ENCODE measurements at places on chromosomes 16 and 17. TPM values are rescaled to one million over a fixed set of nuclear protein-coding genes. Genes with fewer than 3 reads are reported as not detected.

DNA sequence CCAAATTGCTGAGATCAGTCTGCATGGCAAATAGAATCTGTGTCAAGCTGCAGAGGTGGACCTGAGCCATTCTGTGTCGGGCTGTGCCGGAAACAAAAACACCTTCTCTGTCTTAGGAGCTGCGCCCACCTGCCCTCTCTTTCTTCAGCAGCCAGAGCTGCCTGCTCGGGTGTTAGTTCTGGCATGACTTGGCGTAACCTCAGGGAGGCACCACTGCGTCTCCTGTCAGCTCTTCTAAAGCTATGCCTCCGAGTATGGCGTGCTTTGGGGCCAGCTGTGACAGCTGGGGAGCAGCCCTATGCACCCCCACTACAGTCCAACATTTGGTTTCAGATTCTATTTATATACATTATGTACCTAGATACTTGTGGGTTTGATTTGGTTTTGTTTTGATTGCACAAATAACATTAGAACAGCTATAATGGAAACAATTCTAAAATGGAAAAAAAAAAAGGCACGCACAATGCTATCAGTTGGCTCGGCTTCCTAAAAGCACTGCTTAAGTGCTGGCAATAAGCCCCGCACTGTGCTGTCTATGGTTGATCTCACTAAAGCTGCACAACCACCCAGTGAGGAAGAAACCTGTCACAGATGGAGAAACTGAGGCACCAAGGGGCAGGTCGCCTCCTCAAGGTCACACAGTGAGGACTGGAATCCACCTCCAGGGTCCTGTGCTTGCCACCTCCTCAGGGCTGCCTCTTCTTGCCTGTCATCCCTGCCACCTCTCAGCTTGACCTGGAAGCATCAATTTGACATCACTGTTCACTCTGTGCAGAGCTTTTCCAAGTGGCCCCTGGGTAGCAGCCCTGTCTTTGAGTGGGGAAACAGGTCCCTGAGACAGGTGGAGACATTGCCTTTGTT lies 18.7 kb upstream of the ADGRG1 start:
- H3K27ac ChIP-seq, result peak overlapping the region; percentile 80
- no peak overlapping the region for H3K4me3 ChIP-seq
- peaks cover 60% of the 10 kb centered on the region for H3K4me1 ChIP-seq
- H3K36me3 ChIP-seq, result no peaks in the 10 kb centered on the region
- no peaks in the 10 kb centered on the region for H3K27me3 ChIP-seq
- DNase-seq, result peak; percentile 57

DNA sequence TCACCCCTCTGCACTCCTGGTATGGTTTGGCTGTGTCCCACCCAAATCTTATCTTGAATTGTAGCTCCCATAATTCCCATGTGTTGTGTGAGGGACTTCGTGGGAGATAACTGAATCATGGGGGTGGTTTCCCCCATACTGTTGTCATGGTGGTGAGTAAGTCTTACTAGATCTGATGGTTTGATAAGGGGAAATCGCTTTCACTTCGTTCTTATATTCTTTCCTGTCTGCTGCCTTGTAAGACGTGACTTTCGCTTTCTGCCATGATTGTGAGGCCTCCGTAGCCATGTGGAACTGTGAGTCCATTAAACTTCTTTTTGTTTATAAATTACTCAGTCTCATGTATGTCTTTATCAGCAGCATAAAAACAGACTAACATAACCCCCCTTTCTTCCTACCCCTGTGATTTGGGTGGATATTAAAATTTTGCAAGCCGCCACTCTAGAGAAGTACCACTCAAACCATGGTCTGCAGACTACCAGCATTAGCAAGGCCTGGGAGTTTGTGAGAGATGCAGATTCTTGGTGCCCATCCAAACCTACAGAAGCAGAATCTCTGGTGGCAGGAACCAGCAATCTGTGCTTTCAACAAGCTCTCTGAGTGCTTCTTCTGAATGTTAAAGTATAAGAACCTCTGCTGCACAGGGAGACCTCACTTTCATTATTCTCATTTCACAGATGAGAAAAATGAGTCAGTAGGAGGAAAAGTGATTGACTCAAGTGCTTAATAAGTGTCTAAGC lies 999.5 kb upstream of the EEF2KMT start:
- no peaks in the 10 kb centered on the region for H3K27me3 ChIP-seq
- no peak overlapping the region for H3K4me3 ChIP-seq
- DNase-seq, result no peak
- H3K4me1 ChIP-seq, result no peaks in the 10 kb centered on the region
- H3K36me3 ChIP-seq, result no peaks in the 10 kb centered on the region

DNA sequence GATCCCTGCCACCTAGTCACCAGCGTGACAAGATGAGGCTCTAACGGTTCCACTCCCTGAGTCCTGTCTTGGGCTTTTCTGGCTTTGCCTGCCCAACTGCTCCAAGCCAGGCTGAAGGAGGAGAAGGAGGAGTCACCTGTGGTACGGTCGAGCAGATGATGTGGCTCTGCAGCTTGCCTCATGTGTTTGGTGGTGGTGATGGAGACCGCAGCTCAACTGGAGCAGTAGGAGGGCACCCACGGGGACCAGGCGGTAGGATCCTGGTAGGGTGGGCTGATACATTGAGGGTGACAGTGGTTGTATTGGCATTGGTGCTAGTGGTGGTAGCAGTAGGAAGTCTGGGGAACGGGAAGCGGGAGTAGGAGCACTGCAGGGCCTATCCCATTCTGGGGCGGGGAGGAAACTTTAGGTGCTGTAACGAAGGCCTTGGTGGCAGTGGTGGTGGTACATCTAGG lies 202.8 kb upstream of the WSB1 start:
- H3K27ac ChIP-seq, result no peak overlapping the region
- DNase-seq, result no peak
- H3K36me3 ChIP-seq, result no peaks in the 10 kb centered on the region
- H3K27me3 ChIP-seq, result no peaks in the 10 kb centered on the region
- no peaks in the 10 kb centered on the region for H3K4me1 ChIP-seq

GRCh38 chr17:67994817-67995569 lies 1.3 kb downstream of the C17orf58 start:
- DNase-seq, result peak; percentile 14
- no peaks in the 10 kb centered on the region for H3K36me3 ChIP-seq
- peak overlapping the region; percentile 35 for H3K4me3 ChIP-seq

GRCh38 chr16:77690416-77690815 lies 31.9 kb upstream of the NUDT7 start:
- no peak overlapping the region for H3K4me3 ChIP-seq
- DNase-seq, result no peak
- no peaks in the 10 kb centered on the region for H3K36me3 ChIP-seq
- H3K27ac ChIP-seq, result no peak overlapping the region
- no peaks in the 10 kb centered on the region for H3K4me1 ChIP-seq
- H3K27me3 ChIP-seq, result no peaks in the 10 kb centered on the region

GRCh38 chr17:1173432-1174262 lies 6.1 kb downstream of the ABR start:
- no peaks in the 10 kb centered on the region for H3K36me3 ChIP-seq
- DNase-seq, result no peak
- H3K4me1 ChIP-seq, result peaks cover 13% of the 10 kb centered on the region
- H3K27ac ChIP-seq, result no peak overlapping the region
- no peak overlapping the region for H3K4me3 ChIP-seq
- H3K27me3 ChIP-seq, result no peaks in the 10 kb centered on the region

GRCh38 chr16:56728980-56729734 lies 772 bp upstream of the NUP93 start:
- no peaks in the 10 kb centered on the region for H3K27me3 ChIP-seq
- peak overlapping the region; percentile 90 for H3K4me3 ChIP-seq
- no peaks in the 10 kb centered on the region for H3K36me3 ChIP-seq
- DNase-seq, result no peak

- H3K27ac ChIP-seq, result peak overlapping the region; percentile 71
- H3K36me3 ChIP-seq, result no peaks in the 10 kb centered on the region
Observed at GRCh38 chr16:30949650-30950515, 1.0 kb downstream of the ORAI3 start.

DNA sequence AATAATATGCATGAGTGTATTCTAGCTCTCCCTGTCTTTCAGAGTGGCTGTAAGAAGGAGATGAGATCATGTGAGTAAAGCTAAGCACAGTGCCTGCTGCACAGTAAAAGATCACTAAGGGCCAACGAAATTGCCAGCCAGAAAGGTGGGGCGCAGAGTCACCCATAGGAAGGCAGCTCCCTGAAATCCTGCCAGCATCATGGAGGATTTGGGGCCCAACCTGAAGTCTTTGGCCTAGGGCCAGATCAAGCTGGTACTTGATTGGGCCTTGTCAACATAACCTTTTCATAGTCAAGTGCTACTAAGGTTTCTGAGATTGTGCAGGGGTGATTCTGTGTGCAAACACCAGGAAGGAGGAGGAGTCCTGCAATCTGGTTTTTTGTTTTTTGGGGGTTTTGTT lies 16.5 kb downstream of the SCNN1B start:
- H3K4me3 ChIP-seq, result no peak overlapping the region
- no peaks in the 10 kb centered on the region for H3K36me3 ChIP-seq
- H3K27me3 ChIP-seq, result no peaks in the 10 kb centered on the region

- DNase-seq, result no peak
- no peaks in the 10 kb centered on the region for H3K4me1 ChIP-seq
- no peaks in the 10 kb centered on the region for H3K27me3 ChIP-seq
- no peaks in the 10 kb centered on the region for H3K36me3 ChIP-seq
- H3K27ac ChIP-seq, result no peak overlapping the region
- no peak overlapping the region for H3K4me3 ChIP-seq
Observed at GRCh38 chr16:12559714-12560113, 244.0 kb downstream of the CPPED1 start.

DNA sequence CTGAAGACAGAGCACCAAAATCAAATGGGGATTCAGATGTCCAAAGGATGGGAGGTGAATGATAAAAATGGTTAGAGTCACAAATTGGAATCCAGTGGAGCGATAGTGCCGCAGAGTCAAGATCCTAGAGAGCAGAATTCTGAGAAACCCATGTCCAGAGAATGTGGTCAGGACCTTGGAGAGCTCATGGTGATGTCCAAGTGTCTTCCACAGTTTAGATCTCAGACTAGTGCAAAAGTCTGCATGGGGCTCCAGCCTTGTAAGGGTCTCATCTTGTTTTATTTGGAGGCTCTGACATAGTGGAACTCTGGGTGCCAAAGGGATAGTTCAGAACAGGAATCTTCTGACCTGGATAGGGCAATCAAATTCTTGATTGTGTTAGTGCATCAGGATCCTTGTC lies 245.9 kb upstream of the HSBP1 start:
- no peaks in the 10 kb centered on the region for H3K4me1 ChIP-seq
- no peak overlapping the region for H3K4me3 ChIP-seq
- no peaks in the 10 kb centered on the region for H3K27me3 ChIP-seq
- no peak overlapping the region for H3K27ac ChIP-seq

DNA sequence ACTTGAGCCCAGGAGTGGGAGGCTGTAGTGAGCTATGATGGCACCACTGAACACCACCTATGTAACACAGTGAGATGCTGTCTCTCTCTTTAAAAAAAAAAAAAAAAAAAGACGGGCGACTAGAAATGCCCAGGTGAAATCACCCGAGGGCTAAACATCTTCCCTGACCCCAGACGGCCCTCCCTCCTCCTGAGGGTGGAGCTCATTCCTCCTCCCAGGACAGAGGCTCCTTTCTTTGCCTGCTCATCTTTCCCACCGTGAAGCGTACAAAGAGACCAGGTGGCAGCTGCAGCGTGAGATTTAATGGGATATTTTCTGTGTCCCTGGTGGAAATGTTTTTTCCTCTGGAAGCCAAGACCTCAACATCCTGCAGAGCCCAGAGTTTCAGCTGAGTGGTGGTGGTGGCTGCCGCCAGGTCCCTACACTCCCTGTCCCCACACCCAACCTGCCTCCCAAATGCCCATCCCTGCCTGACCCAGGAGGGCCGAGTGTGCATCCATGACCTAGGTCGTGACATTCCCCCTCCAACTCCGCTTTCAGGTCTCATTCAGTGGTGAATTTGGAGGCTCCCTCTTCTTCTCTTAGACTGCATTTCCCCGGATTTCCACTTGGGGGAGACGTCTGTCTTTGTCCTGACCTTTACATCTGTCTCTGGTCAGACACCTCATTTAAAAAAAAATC lies 14.4 kb upstream of the GPRC5B start:
- DNase-seq, result no peak
- H3K36me3 ChIP-seq, result no peaks in the 10 kb centered on the region
- no peaks in the 10 kb centered on the region for H3K27me3 ChIP-seq
- no peak overlapping the region for H3K4me3 ChIP-seq
- no peaks in the 10 kb centered on the region for H3K4me1 ChIP-seq

- H3K27me3 ChIP-seq, result no peaks in the 10 kb centered on the region
- no peak for DNase-seq
- no peaks in the 10 kb centered on the region for H3K36me3 ChIP-seq
- no peak overlapping the region for H3K27ac ChIP-seq
Observed at GRCh38 chr16:66512272-66513110, 37.4 kb downstream of the TK2 start.

DNA sequence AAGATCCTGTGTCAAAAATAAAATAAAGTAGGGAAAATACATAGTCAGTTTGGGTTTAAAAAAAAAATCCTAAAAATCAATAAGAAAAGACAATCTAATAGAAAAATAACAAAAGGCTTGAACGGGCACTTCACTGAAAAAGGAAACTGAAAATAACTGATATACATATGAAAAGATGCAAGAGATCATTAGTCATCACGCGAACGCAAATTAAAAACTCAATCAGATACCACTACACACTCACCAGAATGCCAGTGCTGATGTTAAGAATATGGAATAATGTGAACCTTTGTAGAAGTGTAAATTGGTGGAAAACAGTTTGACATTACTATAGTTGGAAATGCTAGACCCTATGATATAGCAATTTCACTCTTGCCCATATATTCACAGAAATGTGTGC lies 14.6 kb downstream of the GNGT2 start:
- no peak overlapping the region for H3K27ac ChIP-seq
- no peak overlapping the region for H3K4me3 ChIP-seq
- H3K36me3 ChIP-seq, result no peaks in the 10 kb centered on the region
- H3K27me3 ChIP-seq, result no peaks in the 10 kb centered on the region
- DNase-seq, result no peak

GRCh38 chr17:30524847-30525246 lies 47.6 kb downstream of the GOSR1 start:
- no peak overlapping the region for H3K4me3 ChIP-seq
- no peaks in the 10 kb centered on the region for H3K4me1 ChIP-seq
- H3K27me3 ChIP-seq, result no peaks in the 10 kb centered on the region

DNA sequence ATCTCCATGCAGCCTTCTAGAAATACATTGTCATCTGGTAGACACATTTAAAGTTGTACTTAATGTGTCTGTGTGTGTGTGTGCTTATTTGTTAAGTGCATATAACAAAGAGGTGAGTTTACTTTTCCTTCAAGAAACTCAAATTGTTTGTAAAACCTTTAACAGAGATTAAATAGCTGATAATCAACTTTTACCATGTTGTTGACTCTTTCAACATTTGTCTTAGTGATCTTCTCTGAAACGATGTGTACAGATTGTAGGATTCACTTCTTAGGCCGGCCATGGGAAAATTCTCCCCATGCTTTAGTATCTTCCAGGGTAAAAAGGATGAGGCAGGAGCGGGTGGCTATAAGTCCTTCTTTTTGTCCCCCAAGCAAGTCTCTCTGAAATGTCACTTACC lies 292.9 kb upstream of the MAF start:
- no peak for DNase-seq
- H3K27me3 ChIP-seq, result no peaks in the 10 kb centered on the region
- no peak overlapping the region for H3K4me3 ChIP-seq

GRCh38 chr16:55543472-55543871 lies 23.0 kb upstream of the CAPNS2 start:
- DNase-seq, result no peak
- H3K27ac ChIP-seq, result no peak overlapping the region
- H3K27me3 ChIP-seq, result no peaks in the 10 kb centered on the region
- H3K4me3 ChIP-seq, result no peak overlapping the region
- H3K4me1 ChIP-seq, result no peaks in the 10 kb centered on the region
- no peaks in the 10 kb centered on the region for H3K36me3 ChIP-seq

Gene RSKR
- total RNA-seq, result 14.0 TPM

Gene ERN2
- total RNA-seq, result not detected

Gene UMOD
- total RNA-seq, result not detected

Gene APOBR
- total RNA-seq, result 64.9 TPM

Gene CCL8
- total RNA-seq, result not detected

Gene WFDC1
- total RNA-seq, result not detected

Gene CCL18
- total RNA-seq, result not detected
